ENCODE measurements at places on chromosomes 12 and 14.

DNA sequence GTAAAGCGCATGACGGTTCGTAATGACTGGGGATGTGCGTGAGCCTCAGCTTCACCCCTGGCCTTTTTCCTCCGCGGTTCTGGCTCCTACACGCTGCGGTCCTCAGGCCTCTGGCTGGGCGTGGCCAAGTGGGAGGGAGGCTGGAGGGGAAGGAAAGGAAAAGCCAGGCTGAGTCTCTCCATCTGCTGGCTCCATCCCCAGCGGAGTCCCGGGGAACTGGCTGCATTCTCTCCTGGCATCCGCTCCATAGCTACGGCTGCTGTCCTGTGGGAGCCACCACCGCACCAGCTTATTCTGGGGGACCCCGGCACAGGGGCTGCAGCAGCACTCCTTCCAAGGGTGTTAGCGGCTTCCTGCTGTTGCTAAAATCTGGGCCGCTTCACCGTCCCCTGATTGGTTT lies 68.2 kb upstream of the SLC24A4 start:
- H3K27ac ChIP-seq, result no peak overlapping the region
- H3K27me3 ChIP-seq, result peaks cover 21% of the 10 kb centered on the region
- H3K36me3 ChIP-seq, result no peaks in the 10 kb centered on the region
- DNase-seq, result no peak

DNA sequence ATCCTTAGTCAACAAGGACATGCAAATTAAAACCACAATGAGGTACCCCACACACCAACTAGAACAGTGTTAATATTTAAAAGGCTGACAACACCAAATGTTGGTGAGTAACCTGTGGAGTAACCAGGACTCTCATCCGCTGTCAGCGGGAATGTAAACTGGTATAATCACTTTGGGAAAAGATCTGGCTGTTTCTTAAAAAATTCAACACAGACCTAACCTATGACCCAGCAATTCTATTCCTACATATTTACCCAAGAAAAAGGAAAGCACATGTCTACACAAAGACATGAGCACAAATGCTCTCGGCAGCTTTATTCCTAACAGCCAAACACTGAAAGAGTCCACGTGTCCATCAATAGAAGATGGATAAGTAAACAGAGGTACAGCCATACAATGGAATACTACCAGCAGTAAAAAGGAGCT lies 26.6 kb downstream of the NRDE2 start:
- H3K4me1 ChIP-seq, result peaks cover 5% of the 10 kb centered on the region
- no peak overlapping the region for H3K27ac ChIP-seq
- DNase-seq, result no peak
- peaks cover 68% of the 10 kb centered on the region for H3K36me3 ChIP-seq

DNA sequence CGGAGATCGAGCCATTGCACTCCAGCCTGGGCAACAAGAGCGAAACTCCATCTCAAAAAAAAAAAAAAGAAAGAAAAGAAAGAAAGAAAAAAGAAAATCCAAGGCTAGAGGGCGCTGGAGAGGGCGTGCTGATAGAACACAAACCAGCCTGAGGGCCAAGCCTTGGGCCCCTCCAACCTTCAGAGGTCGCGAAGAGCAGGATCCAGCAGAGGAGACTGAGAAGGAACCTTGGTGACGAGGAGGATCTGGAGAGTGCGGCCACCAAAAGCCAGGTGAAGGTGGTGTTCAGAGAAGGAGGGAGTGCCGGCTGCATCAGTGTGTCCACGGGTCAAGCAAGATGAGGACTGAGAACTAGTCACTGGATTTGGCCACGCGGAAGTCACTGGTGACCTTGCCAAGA lies 4.1 kb upstream of the DYNC1H1 start:
- no peak for DNase-seq
- H3K4me1 ChIP-seq, result peaks cover 26% of the 10 kb centered on the region
- H3K27ac ChIP-seq, result no peak overlapping the region
- H3K4me3 ChIP-seq, result no peak overlapping the region

- no peaks in the 10 kb centered on the region for H3K36me3 ChIP-seq
- no peaks in the 10 kb centered on the region for H3K27me3 ChIP-seq
- no peaks in the 10 kb centered on the region for H3K4me1 ChIP-seq
- no peak overlapping the region for H3K4me3 ChIP-seq
These were observed 188.7 kb downstream of the KITLG start for GRCh38 chr12:88391556-88391955.

GRCh38 chr12:124566161-124566996 lies 1.0 kb downstream of the NCOR2 start:
- peak overlapping the region; percentile 90 for H3K27ac ChIP-seq
- peak overlapping the region; percentile 97 for H3K4me3 ChIP-seq
- DNase-seq, result peak; percentile 61
- H3K36me3 ChIP-seq, result no peaks in the 10 kb centered on the region
- H3K27me3 ChIP-seq, result no peaks in the 10 kb centered on the region
- H3K4me1 ChIP-seq, result peaks cover 63% of the 10 kb centered on the region

GRCh38 chr12:39127401-39127800 lies 222.0 kb upstream of the CPNE8 start:
- H3K4me3 ChIP-seq, result no peak overlapping the region
- no peak for DNase-seq
- H3K36me3 ChIP-seq, result no peaks in the 10 kb centered on the region
- no peak overlapping the region for H3K27ac ChIP-seq
- H3K4me1 ChIP-seq, result no peaks in the 10 kb centered on the region
- no peaks in the 10 kb centered on the region for H3K27me3 ChIP-seq

- no peak for DNase-seq
- H3K4me3 ChIP-seq, result no peak overlapping the region
- H3K27me3 ChIP-seq, result no peaks in the 10 kb centered on the region
These were observed 14.2 kb downstream of the CLEC4C start for GRCh38 chr12:7732993-7733392.

DNA sequence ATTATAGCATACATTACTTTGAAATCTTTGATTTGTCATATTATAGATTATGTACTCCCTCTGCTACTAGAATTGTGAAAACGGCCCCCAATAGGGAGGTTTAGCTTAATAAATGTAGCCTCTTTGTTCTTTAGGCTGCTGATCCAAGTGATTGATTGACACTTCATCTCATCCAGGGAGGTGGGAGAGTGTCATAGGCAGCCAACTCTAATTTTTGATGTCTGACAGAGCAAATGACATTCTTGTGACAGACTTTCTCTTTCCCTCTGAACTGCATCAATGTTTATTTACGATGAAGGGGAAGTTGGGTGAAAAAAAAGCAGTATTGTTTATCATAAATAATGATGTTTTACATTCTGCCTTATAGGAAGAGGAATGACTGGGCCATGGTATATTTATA lies 221.4 kb downstream of the MDGA2 start:
- no peak for DNase-seq
- no peaks in the 10 kb centered on the region for H3K36me3 ChIP-seq
- no peaks in the 10 kb centered on the region for H3K4me1 ChIP-seq
- H3K4me3 ChIP-seq, result no peak overlapping the region

DNA sequence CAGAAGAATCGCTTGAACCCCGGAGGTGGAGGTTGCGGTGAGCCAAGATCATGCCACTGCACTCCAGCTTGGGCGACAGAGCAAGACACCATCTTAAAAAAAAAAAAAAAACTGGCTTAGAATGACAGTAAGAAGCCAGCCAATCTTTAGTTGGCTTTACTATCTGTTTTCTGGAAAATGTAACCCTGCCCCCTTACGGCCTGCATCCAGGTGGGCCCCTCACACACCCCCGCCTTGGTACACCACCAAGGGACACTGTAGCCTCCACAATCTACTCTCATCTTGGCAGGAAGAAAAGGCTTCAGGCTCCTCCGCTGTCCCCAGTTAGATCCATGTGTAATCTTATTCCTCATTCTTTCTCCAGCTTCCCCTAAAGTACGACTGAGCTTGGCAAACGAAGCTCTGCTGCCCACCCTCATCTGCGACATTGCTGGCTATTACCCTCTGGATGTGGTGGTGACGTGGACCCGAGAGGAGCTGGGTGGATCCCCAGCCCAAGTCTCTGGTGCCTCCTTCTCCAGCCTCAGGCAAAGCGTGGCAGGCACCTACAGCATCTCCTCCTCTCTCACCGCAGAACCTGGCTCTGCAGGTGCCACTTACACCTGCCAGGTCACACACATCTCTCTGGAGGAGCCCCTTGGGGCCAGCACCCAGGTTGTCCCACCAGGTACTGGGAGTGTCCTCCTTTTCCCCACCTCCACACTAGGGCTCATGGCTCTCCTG lies 6.6 kb downstream of the TAPBPL start:
- peaks cover 74% of the 10 kb centered on the region for H3K4me1 ChIP-seq
- H3K27me3 ChIP-seq, result no peaks in the 10 kb centered on the region
- H3K4me3 ChIP-seq, result no peak overlapping the region
- H3K36me3 ChIP-seq, result peaks cover 80% of the 10 kb centered on the region
- no peak for DNase-seq
- H3K27ac ChIP-seq, result peak overlapping the region; percentile 5

- H3K27ac ChIP-seq, result no peak overlapping the region
- no peak for DNase-seq
- no peaks in the 10 kb centered on the region for H3K27me3 ChIP-seq
- no peak overlapping the region for H3K4me3 ChIP-seq
- H3K36me3 ChIP-seq, result no peaks in the 10 kb centered on the region
- no peaks in the 10 kb centered on the region for H3K4me1 ChIP-seq
These were observed 283.0 kb upstream of the PRKD1 start for GRCh38 chr14:30210630-30211029.

Data from CD4-positive, alpha-beta T cell (primary cell).